ENCODE measurements at places on chromosomes 4 and X.

- no peak for DNase-seq
Measured at GRCh38 chr4:99473131-99473530, 37.7 kb upstream of the C4orf17 start.

DNA sequence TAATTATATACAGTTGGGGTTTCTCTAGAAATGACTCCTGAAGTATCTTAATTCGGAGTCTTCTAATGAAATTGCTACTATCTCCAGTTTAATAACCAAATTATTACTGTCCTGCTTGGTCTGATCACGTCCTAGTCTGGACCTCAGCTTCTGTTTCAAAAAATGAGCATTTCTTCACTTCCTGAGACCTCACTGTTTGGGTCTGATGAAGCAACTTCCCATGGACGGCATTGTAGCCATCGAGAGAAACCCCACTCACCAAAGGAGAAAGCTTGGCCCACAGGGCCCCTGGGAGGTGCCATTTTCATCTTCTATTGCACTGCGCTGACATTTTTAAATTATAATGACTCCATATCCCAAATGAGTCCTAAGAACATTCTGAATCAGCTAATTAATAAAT, 178.0 kb downstream of the MGST2 start:
- no peak for DNase-seq

DNA sequence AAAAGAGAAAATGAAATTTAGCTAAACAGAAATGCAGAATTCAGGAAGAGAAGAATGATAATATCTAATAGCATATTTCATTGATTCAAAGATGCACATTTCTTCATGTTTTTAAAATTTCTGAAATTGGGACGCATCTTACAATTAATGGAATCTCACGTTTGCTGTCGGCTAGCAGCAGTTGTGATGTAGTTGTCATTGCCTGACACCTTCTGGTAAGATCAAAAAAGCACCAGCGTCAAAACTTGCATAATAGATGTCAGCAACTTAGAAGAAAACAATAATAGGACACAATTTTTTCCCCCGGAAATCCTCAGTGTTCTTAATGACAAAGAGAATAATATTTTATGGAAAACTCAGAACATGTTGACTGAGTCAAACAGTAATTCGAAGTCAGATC, 29.8 kb upstream of the SLC7A3 start:
- DNase-seq: no peak

DNA sequence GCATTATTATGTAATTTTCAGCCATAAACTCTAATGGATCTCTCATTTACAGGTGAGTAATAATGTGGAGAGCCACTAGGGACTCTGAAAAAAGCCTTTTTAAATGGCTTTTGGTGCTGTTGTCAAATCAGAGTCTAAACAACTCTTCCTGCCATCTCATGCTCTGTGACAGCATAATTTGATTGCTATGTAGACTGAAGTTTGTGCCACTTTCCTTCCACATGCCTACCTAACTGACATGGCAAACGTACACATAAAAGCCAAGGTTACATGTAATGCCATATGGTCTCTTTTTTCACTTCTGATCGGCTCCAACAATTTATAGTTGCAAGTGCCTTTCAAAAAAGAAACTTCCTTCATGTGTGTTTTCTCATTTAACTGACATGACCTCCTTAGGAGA, 94.3 kb downstream of the SH2D1A start:
- no peak for DNase-seq

GRCh38 chr4:173508386-173509035, 21.5 kb downstream of the HAND2 start:
- no peak for DNase-seq

- DNase-seq: no peak
Measured at GRCh38 chr4:48031802-48032525, 15.4 kb downstream of the NIPAL1 start.

DNA sequence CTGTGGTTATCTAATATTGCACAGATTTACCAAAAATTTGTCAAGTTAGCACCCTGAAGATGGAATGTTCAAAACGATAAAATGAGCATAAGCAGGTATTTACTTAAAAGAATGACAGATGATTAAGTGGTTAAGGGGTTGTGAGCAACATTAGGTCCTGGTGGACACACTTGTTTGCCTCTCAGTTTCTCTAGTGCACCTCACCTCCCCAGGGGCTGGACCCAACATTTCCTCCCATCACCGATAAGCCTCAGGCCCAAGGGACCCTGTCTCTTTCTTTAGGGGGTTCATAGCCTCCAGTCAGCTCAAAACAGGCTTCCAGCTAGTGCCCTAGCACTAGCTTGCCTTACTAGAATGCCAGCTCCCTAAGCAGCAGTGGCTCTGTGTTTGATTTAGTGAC, 88.0 kb downstream of the ATP11C start:
- no peak for DNase-seq

DNA sequence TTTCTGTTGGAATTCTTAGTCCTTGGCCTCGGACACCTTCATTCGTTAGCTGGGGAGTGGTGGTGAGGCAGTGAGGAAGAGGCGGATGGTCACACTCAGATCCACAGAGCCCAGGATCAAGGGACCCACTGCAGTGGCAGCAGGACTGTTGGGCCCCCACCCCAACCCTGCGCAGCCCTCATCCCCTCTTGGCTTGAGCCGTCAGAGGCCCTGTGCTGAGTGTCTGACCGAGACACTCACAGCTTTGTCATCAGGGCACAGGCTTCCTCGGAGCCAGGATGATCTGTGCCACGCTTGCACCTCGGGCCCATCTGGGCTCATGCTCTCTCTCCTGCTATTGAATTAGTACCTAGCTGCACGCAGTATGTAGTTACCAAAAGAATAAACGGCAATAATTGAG, 23.4 kb downstream of the PIGG start:
- no peak for DNase-seq

- DNase-seq: no peak
Measured at GRCh38 chr4:5724377-5724776, 13.4 kb downstream of the EVC start.

DNA sequence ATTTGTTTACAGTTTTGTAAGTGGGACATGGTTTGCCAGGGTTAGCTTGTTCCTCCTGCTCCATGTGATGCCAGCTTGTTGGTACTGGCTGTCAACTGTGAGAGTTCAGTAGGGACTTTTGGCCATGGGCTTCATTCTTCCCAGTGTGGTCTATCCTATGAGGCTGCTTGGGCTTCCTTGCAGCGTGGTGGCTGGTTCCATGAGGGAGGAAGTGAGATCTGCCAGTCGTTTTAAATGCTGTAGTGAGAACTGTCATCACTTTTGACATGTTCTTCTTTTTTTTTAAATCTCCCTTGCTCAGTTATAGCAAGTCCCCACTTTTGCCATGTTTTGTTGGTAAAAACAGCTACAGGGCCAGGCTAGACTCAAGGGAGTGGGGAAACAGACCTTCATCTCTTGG, 15.9 kb downstream of the NSD2 start:
- DNase-seq: no peak

DNA sequence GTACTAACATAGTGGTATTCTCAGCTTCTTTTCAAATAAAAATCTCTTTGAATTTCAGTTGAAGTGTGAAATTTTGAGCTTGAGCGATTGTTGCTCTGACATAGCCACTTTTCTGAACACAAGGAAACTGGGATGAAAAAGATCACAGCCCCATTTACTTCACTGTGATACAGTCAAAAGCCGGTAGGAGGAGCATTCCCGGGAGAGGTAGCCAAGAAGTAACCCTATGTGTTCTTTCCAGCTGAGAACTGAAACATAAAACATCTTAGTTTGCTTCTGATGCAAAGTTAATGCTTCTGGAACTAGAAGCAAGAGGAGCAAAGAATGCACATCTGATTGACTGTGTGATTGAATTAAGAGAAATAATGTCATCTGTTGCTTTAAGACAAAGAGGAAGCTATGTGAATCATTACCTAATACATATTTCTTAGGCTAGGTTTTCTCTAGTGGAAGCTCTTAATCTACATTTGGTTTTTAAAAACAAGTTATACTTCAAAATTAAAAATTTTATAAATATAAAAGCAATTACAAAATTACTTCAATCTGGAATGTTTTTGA, 88.3 kb upstream of the UNC5C start:
- DNase-seq: peak; percentile 0

GRCh38 chrX:143025628-143026027, at the start of gene SPANXN4:
SPANXN4 (plus strand) TSS chrX:143025928; CDS start chrX:143026015, 87 bp downstream.
- no peak for DNase-seq

- DNase-seq: no peak
Measured at GRCh38 chrX:124540474-124540873, 194.1 kb downstream of the SH2D1A start.

DNA sequence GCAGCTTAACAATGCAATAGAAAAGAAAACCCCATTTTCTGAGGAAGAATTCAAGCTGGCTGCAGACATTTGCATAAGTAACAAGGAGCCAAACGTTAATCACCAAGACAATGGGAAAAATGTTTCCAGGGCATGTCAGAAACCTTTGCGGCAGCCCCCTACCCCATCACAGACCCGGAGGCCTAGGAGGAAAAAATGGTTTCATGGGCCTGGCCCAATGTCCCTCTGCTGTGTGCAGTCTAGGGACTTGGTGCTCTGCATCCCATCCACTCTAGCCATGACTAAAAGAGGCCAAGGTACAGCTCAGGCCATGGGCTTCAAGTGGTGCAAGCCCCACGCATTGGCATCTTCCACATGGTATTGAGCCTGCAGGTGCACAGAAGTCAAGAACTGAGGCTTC, 147.0 kb upstream of the NR3C2 start:
- DNase-seq: no peak

GRCh38 chrX:20753076-20753475, 486.4 kb upstream of the RPS6KA3 start:
- DNase-seq: no peak

GRCh38 chr4:169121861-169122382, 111.9 kb upstream of the CBR4 start:
- DNase-seq: no peak

DNA sequence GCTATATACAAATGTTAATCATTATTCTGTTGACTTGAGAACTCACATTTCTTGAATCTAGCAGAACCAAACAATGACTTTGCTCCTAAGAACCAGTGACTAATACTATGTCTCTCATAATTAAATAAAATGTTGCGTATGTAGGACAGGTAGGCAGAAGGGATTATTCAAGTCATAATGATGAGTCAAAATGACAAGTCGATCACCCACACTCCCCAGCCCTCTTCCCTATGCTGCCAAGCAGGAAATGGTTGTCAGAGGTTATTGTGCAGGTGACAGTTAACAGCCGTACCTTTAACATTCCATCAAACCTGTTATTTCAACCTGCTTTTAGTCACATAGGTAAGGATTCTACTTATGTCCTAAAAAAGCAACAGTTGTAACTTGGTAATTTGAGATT, 22.0 kb upstream of the STK26 start:
- no peak for DNase-seq

DNA sequence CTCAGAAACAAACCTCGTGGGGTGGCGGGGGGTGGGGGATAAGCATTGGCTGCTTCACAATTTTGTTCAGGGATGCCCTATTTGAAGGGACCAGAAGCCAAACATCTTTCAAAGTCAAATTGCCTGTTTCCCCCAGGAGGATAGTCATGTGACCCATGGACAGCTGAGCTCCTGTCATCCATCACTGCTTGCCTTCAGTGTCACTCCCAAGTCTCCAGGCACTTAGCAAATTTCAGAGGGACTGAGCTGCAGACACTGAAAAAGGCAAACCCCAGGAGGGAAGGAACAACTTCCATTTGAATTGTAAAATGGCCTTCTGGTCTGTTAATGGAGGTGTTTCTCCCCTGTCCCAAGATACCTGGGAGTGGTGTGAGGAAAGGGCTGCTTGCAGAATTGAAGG, 73.4 kb downstream of the FRMPD3 start:
- DNase-seq: no peak

DNA sequence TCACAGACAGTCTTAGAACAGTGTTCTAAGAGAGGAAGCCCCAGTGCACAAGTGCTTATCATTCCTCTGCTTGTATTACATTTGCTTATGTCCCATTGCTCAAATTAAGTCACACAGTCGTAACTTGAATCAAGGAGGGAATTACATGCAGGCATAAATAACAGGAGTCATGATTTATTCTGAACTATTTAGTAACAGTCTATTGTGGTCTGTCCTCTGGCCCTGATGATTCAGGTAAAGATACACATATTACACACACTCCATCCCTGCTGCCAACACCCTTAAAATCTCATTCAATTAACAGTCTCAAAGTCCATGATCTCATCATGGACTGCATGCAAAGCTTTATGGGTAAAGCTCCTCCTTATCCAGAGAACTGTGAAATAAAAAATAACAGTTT, 60.1 kb downstream of the GRIA2 start:
- no peak for DNase-seq

- DNase-seq: no peak
Measured at GRCh38 chrX:111169141-111169540, 73.2 kb downstream of the PAK3 start.

DNA sequence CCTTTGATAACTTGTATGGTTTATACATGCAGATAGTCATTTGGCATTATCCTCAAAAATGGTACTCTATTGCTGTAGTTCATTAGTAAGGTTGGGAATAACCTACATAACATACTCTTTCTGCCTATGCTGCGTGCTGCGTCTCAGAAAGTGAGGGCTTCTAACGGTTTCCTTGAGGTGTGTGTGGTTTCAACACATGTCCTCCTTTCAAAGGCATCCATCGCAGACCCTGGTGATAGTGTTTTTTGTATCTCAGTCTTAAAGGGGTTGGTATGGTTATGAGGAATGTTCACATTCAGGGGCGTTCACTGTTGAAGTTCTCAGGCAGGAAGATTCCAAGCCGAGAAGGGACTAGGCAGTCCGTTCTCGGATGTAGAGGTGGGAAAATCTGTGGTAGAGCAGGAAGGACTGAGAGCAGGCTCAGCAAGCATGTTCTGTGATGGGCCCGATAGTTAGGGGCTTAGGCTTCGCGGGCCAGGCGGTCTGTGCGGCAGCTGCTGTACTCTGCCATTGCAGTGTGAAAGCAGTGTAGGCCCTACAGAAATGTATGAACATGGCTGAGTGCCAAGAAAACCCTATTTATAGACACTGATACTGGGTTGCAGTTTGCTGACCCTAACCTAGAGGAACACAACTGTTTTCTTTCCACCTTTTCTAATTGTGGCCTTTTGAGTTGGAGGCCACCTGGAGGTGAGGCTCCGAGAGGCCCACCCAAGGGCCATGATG, 123.2 kb downstream of the GPR143 start:
- no peak for DNase-seq

- DNase-seq: no peak
Measured at GRCh38 chrX:13732246-13733067, 2.0 kb downstream of the TRAPPC2 start.

DNA sequence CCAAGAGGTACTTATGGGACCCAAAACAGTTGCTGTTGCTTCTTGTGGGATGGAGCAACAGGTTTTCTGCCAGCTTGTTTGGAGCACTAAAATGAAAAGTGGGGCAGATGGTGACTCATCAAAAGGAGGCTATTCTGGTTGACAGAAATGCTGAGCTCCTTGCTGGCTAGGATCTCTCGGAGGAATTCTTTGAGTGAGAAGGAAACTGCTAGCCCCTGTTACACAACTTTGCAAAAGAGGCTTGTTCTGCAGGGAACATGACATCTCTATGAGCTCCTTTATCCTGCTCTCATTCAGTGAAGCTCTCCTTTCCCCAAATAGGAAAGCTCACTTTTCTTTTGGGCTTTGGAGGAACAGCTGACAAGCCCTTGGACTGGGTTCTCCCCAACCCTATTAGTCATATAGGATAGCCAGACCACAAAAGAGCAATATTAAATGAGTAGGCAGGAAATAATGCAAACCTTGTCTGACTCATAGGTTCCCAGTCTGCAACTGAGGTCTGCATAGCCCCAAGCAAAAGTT, 108.3 kb downstream of the CDS1 start:
- DNase-seq: no peak

GRCh38 chrX:8913655-8914409, 112.6 kb upstream of the FAM9A start:
- no peak for DNase-seq

- DNase-seq: no peak
Measured at GRCh38 chr4:2933566-2934076, 29.6 kb downstream of the NOP14 start.

GRCh38 chr4:16759931-16760582, 138.4 kb downstream of the LDB2 start:
- no peak for DNase-seq

Data from DMS153 (cell line).